Brain pericyte (primary cell): ENCODE measurements at places on chromosomes 2 and 18.

- DNase-seq = no peak
These were observed 199.2 kb downstream of the KLHL29 start for GRCh38 chr2:23584054-23584745.

GRCh38 chr2:101931402-101931801, 60.4 kb upstream of the IL1R2 start:
- DNase-seq = no peak

GRCh38 chr2:237540823-237541222, 25.6 kb upstream of the PRLH start:
- no peak for DNase-seq

- no peak for DNase-seq
These were observed 958.5 kb downstream of the DPP10 start for GRCh38 chr2:115400940-115401339.

DNA sequence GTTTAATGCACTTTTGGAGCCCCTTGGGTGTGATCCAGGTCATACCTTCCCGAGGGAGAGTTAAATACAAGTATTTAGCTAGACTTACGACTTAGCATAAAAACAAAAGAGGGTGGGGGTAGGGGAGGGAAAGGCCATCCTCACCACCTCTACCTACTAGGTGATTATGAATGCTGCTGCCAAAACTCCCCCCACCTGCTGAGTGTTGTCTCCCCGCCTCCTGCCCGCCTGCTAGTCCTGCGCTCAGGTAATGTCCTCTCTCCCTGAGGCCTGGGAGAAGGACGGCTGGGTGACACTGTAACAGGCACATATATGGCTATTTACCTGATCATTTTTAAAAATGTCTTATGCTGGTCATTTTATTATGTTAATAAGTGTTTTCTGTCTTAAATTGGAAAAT, 3.0 kb upstream of the NCKAP5 start:
- DNase-seq = no peak

DNA sequence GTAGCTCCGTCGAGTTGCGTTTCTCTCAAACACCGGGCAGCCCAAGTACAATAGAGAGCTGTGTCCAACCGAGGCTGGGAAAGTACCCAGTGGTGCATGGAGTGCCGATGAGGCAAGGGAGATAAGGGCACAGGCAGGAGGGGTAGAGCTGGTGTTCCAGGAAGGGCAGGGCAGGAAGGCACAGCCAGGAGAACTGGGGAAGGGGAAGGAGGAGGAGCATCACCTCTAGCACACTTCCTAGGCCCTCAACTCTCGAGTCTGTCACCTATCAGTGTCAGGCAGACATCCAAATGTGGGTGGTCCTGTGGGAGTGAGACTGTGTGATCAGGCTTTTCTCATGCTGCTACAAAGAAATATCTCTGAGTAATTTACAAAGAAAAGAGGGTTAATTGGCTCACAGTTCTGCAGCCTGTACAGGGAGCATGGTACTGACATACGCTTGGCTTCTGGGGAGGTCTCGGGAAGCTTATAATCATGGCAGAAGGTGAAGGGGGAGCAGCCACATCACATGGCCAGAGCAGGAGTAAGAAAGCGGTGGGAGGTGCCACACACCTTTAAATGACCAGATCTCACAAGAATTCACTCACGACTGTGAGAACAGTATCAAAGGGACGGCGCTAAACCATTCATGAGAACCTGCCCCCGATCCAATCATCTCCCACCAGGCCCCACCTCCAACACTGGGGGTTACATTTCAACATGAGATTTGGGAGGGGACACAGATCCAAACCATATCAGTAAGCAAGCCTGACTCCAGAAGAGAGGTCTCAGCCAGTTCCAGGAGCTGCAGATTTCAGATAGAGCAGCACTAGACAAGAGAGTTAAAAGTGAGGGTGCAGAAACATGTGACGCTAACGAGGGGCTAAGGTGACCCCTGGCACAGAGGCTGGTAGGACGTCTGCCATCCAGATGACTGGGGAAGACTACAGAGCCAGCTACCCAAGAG, 75.7 kb downstream of the MBOAT2 start:
- no peak for DNase-seq

GRCh38 chr2:3387011-3387410, 7.5 kb downstream of the TRAPPC12 start:
- DNase-seq = no peak

DNA sequence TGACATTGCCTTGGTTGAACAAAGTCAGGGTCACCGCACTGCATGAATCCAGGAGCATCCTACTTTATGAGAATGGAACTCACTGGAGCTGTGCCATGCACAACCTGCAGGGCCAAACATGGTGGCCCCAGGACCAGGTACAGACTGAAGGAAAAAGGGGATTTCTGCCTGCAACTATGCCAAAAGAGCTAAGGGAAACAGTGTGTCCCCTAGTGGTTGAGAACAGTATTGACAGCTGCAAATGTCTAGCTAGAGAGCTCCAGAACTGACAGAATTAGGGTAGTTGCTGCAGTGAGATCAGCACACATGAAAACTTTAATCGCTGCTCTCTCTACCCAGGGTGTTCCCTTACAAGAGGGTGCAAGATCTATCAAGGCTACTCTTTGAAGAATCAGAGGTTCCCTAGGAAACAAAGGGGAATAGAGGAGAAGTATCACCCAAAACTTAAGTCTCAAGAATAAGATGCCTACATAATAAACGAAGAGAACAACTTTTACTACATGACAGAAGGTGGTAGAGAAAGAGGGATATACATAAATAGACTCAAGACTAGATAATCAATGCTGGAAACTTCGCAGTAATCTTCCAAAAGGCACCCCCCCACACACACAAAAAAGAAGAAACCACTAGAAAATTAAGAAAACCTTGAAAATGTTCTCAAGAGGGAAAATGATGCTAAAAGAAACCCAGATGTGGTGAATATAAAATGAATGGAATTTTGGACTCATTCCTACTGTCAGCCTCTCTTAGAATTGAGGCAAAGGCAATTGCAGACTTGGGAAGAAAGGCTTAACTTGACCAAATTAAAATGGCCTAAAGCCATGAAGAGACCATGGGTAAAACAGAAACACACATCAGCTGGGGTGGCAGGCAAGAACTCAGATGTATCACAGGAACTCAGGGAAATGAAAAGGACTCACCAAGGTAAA, 43.6 kb upstream of the IHH start:
- DNase-seq = no peak
